ENCODE measurements at places on chromosomes 7 and 10.
A peak's percentile ranks its signal among the peaks of the same experiment; 100 is the strongest.

- H3K4me1 ChIP-seq, result peaks cover 15% of the 10 kb centered on the region
- H3K36me3 ChIP-seq, result no peaks in the 10 kb centered on the region
- H3K4me3 ChIP-seq, result peak overlapping the region; percentile 78
- peaks cover 2% of the 10 kb centered on the region for H3K27me3 ChIP-seq
- H3K27ac ChIP-seq, result peak overlapping the region; percentile 20
Measured at GRCh38 chr10:13717936-13718772, 131.4 kb downstream of the PRPF18 start.

- H3K27ac ChIP-seq, result peak overlapping the region; percentile 38
- H3K27me3 ChIP-seq, result no peaks in the 10 kb centered on the region
- peaks cover 2% of the 10 kb centered on the region for H3K4me1 ChIP-seq
- DNase-seq, result no peak
- H3K36me3 ChIP-seq, result peaks cover 20% of the 10 kb centered on the region
Measured at GRCh38 chr7:75984130-75985008, 10.0 kb downstream of the TMEM120A start.

DNA sequence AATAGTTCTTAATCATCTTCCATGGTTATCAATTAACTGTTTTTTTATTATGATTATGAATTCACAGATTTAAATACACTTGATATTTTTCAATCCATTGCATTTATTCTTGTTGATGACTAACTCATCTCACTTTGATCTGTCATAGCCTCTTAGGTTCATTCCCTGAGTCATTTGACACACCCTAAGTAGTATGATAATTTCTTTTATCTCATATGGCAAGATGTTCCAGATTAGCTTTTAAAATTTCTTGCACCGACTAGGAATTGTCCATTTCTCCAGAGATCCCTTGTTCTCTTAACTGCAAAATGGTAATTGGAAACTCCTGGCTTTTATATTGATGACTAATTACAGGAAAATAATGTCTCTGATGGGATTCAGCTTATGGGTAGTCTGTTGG, 87.6 kb upstream of the CCDC6 start:
- H3K36me3 ChIP-seq, result no peaks in the 10 kb centered on the region
- H3K27ac ChIP-seq, result no peak overlapping the region
- H3K27me3 ChIP-seq, result peaks cover 2% of the 10 kb centered on the region
- H3K4me3 ChIP-seq, result no peak overlapping the region
- no peak for DNase-seq
- H3K4me1 ChIP-seq, result peaks cover 5% of the 10 kb centered on the region

DNA sequence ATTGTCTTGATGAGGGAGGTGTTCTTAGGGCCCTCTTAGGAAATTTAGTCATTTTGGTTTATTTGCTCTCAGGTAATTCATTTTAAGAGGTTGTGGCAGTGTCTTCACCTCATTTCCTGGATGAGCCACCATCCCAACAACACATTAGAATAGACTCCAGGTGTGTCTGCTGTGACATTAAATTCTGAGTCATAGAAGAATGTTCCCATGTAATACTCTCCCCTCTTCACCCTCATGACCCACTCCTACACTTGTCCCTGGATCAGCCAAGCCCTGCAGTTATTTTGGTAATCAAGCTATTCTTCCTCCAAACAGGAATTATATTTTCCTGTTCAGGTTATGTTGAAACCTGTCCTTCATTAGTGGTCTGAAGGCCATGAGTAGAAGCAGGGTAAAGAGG, 944.1 kb downstream of the SORCS3 start:
- H3K4me3 ChIP-seq, result no peak overlapping the region
- H3K27me3 ChIP-seq, result no peaks in the 10 kb centered on the region
- no peaks in the 10 kb centered on the region for H3K36me3 ChIP-seq
- H3K4me1 ChIP-seq, result no peaks in the 10 kb centered on the region

DNA sequence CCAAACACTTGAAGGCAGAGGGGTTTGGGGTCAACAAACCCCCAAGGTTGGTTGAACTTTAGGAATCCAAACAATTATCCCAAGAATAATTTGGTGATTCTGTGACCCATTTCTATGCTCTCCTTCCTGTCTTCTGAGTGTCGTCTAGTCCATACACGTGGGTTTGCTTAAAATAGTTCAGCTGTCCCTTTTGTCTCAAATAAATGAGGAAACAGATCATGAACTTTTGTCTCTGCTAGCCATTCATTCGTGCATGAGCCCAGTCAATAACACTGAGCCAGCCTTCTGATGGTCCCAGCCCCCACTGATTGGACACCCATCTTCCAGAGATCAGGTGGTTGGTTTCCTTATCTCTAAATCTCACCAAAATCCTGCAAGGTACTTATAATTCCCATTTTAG, 255.4 kb downstream of the PRPF18 start:
- H3K27me3 ChIP-seq, result peaks cover 17% of the 10 kb centered on the region
- H3K4me3 ChIP-seq, result no peak overlapping the region
- H3K36me3 ChIP-seq, result peaks cover 1% of the 10 kb centered on the region
- no peak for DNase-seq

GRCh38 chr7:104936546-104936945, 77.5 kb upstream of the KMT2E start:
- peaks cover 41% of the 10 kb centered on the region for H3K4me1 ChIP-seq
- H3K27ac ChIP-seq, result peak overlapping the region; percentile 6

GRCh38 chr7:104650991-104651640, 322.7 kb downstream of the LHFPL3 start:
- no peak overlapping the region for H3K27ac ChIP-seq
- peaks cover 8% of the 10 kb centered on the region for H3K27me3 ChIP-seq
- DNase-seq, result no peak
- no peaks in the 10 kb centered on the region for H3K4me1 ChIP-seq

DNA sequence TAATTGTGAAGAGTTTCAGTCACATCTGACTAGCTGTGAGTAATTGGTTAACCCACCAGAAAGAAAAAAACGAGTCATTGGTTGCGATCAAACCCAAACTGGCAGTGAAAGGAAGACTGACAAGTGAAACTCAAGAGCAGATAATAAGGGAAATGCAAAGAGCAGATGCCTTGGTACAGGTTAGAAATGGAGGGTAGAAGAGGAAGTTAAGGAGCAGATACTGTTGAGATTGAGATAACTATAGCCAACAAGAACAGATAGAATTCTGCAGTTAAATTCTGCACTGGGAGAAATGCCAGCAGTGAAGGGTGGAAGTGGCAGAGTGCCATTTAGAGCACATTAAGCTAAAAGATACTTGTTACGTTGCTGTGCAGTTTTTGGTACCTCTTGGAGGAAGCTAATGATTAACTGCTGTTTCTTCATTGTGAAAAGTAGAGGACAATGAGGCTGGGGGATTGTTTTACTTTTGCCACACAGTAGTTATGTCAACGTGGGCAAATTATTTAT, 65.8 kb downstream of the CDK13 start:
- no peak overlapping the region for H3K4me3 ChIP-seq
- H3K27me3 ChIP-seq, result no peaks in the 10 kb centered on the region
- H3K27ac ChIP-seq, result peak overlapping the region; percentile 16
- peaks cover 16% of the 10 kb centered on the region for H3K4me1 ChIP-seq

DNA sequence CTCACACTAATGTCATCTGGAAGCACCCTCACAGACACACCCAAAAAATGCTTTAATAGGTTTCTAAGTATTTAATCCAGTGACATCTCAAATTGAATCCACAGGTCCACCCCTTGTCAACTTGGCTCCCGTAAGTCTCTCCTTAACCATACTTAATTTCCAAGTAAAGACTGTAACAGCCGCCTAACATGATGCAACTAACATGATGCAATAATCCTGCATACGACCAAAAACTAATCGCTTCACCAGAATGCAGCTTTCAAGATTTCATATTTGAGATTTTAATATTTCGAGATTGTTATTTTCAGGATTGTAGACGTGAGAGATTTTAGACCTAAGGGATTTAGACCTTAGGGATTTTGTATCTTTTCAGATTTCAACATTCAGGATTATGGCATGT, 3.7 kb upstream of the HDAC9 start:
- peaks cover 5% of the 10 kb centered on the region for H3K4me1 ChIP-seq
- H3K4me3 ChIP-seq, result no peak overlapping the region
- H3K27me3 ChIP-seq, result no peaks in the 10 kb centered on the region
- DNase-seq, result no peak
- H3K36me3 ChIP-seq, result no peaks in the 10 kb centered on the region

DNA sequence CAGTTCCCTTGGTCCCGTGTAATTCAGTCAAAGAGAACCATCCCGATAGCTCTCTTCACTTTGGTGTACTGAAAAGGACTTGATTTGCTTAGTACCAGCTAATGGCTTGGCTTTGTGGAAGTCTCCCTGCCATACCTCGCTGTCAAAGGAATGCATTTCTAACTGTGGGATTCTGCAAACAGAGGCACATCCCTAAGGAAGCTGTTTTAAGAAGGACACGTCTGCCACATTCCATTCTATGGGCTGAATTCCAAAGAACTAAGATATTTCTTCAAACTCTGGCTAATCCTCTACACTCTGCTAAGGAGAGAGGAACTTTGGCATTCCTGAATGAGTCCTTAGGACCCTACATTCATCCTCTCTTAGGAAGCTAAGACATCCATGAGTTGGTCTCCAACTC, 327.9 kb downstream of the SFMBT2 start:
- no peaks in the 10 kb centered on the region for H3K36me3 ChIP-seq
- DNase-seq, result no peak
- H3K4me3 ChIP-seq, result no peak overlapping the region
- no peaks in the 10 kb centered on the region for H3K4me1 ChIP-seq
- H3K27ac ChIP-seq, result no peak overlapping the region

GRCh38 chr7:112086496-112087254, 119.5 kb downstream of the DOCK4 start:
- H3K4me3 ChIP-seq, result no peak overlapping the region
- no peaks in the 10 kb centered on the region for H3K36me3 ChIP-seq
